ENCODE measurements at places on chromosomes 16 and 17. TPM values are rescaled to one million over a fixed set of nuclear protein-coding genes. Genes with fewer than 3 reads are reported as not detected.

Gene ESRP2
- 0.10 TPM for total RNA-seq

Gene HEATR9
- not detected for total RNA-seq

Gene DDX42
- 147 TPM for total RNA-seq

Gene CHRNE
- total RNA-seq = 0.52 TPM

Measured in activated T-helper 1 cell treated with anti-CD3 and anti-CD28 coated beads, Interleukin-12 subunit alpha, Interleukin-12 subunit beta, Interleukin-2, Interleukin-4 antibody, amounts not matched to agents 30 ng/mL and 10 ng/mL and 1 ng/mL, durations not matched to agents 14 hours and 24 hours and 36 hours (primary cell).